ENCODE measurements at places on chromosomes 13 and 19. TPM values are rescaled to one million over a fixed set of nuclear protein-coding genes. Genes with fewer than 3 reads are reported as not detected.
A peak's percentile ranks its signal among the peaks of the same experiment; 100 is the strongest.

Gene DIRAS1
- total RNA-seq, result 191 TPM

Gene SIGLEC8
- total RNA-seq, result not detected

- DNase-seq, result no peak
Observed at GRCh38 chr13:26616126-26616525, 58.6 kb downstream of the WASF3 start.

- no peak for DNase-seq
Observed at GRCh38 chr13:101655435-101655834, 203.0 kb downstream of the ITGBL1 start.

GRCh38 chr19:36665832-36666231 is 805 bp downstream of the ZNF461 start:
- no peak for DNase-seq

DNA sequence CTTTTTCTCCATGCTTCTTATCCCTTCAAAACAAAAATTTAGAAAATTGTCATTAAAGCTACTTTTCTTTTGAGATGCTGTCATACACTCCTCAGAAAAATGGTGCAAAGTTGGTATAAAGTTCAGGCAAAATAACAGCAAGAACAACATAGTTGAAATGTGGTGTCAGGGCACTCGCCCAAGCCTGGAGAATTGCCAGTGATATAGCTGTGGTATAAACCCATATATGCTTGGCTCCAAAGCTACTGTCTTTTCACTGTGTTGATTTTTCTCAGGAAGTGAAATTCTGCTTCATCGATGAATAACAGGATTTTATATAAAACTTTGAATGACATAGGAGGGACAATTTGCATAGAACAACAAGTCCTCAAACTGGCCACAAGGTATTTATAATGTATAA is 2532.9 kb downstream of the PCDH9 start:
- no peak for DNase-seq

- no peak for DNase-seq
Observed at GRCh38 chr13:113483504-113484293, 6.8 kb downstream of the DCUN1D2 start.

GRCh38 chr19:50492303-50493052 is 15.8 kb upstream of the GARIN5A start:
- DNase-seq, result peak; percentile 42

- no peak for DNase-seq
Observed at GRCh38 chr19:51637362-51637978, 7.3 kb upstream of the SIGLEC5 start.

GRCh38 chr13:46775385-46776107 is 21.4 kb downstream of the ESD start:
- DNase-seq, result no peak

- DNase-seq, result no peak
Observed at GRCh38 chr13:39682310-39682709, 26.8 kb downstream of the COG6 start.

- DNase-seq, result no peak
Observed at GRCh38 chr13:83508771-83509301, 373.4 kb downstream of the SLITRK1 start.

DNA sequence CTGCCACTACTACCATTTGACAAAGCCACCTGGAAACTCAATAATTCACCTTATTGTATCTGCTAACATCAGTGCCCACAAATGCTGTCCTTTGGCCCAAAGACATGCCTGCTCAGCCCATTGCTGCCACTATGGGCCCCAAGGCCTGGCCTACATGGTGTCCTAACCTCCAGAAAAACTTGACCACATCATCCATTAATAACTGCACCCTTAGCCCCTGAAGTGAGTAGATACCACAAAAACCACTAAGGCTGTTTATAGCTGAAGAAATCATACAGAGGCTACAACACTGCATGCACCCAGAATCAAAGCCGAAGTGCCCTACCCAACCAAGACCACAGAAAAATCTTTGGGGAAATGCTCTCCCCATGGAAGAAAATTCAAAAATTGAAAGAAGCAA is 932.8 kb upstream of the SLITRK6 start:
- DNase-seq, result no peak
